ENCODE measurements at places on chromosomes 11 and 22.

DNA sequence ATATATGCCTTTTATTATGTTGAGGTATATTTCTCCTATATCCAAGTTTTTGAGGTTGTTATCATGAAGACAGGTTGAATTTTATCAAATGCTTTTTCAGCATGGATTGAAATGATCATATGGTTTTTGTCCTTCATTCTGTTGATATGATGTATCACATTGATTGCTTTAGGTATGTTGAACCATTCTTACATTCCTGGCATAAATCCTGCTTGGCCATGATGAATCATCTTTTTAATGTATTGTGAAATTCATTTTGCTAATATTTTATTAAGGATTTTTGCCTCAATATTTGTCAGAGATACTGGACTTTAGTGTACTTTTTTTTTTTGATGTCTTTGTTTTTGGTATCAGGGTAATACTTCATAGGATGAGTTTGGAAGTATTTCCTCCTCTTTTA lies 283.8 kb upstream of the C11orf87 start:
- DNase-seq: peak; percentile 64

DNA sequence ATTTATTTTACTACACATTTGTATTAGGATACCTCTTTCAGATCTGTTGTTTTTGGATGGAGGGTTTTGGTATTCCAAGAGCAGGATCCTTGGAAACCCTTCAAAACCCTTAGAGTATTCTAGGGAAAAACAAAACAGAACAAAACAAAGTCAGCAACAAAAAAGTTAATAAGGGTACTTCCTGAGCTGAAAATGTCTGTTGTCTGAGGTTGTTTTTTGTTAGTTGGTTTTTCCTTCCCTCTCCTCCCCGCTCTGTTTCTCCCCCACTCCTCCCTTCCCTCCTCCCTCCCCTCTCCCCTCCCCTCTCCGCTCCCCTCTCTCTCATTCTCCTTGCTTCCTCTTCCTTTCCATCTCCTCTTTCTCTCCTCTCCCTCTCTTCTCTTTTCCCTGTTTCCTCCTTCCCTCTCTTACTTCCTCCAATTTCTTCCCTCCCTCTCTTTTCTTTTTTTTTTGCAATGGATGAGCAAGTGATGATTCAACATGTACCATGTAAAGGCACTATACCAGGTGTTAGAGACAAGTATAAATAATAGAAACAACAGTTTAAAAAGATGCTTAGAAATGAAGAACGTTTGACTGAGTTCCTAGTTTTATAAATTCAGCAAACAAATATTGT lies 160.6 kb downstream of the TMEM135 start:
- no peak for DNase-seq

DNA sequence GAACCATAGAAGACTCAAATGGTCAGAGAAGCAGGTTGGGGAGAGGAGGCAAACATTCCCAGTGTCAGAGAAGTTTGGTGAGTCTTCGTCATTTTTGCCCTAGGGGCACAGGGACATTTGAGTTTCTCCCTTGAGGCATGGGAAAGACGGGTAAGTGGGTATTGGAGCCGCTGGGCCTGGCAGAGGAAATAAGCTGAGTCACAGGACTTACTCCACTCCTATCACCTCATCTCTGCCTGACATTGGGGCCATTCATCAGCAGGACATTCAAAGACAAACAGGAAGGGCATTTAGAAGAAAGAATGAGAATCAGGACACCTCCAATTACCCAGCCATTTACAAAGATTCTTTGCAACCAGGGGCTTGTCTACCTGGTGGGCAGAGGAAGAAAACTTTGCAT lies 100.7 kb upstream of the SEZ6L start:
- DNase-seq: no peak

DNA sequence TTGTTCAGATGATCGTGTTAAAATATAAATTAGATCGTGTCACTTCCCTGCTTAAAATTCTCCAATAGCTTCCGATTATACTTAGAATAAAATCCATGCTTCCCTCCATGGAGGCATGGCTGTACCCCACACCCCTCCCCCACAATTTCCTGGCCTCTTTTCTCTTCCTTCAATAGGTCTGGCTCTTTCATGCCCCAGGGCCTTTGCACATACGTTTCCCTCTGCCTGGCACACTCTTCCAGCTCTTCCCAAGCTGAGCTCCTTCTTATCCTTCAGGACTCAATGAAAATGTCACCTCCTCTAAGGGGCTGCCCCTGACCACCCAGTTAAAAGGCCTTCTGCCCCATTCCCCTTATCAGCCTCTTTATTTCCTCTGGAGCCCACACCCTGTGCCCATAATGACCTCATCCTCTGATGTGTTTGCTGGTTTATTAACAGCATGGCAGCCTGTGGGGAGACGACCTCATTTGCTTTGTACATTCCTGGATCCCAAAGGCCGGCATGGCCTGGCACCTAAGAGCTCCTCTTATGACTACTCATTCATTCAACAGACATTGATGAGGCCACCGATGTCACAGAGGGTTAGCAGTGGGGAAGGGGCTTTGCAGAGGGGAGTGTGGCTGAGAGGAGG lies 9.0 kb upstream of the FLRT1 start:
- DNase-seq: no peak

- peak; percentile 44 for DNase-seq
Measured at GRCh38 chr11:18313965-18314763, 7.8 kb downstream of the HPS5 start.

Measured in fibroblast of pulmonary artery (primary cell).